ENCODE measurements at places on chromosomes 3 and 15.

DNA sequence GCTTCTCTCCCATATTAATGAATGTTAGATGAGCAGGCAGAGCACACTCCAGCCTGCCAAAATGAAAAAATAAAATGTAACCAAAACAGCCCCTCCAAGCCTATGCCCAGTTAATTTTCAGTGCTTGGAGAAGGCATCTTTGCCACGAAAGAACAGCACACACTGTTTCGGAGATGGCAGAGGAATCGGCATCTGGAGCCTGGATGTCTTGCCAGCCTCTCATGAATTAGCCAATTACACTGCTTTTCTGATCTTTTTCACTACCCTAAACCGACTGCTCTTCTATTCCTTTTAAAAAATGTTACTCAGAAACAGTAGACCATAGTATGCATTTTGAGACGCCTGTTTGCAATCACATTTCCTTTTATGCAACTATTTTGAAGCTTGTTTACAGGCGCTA is 249.6 kb downstream of the TLE3 start:
- no peak for DNase-seq

DNA sequence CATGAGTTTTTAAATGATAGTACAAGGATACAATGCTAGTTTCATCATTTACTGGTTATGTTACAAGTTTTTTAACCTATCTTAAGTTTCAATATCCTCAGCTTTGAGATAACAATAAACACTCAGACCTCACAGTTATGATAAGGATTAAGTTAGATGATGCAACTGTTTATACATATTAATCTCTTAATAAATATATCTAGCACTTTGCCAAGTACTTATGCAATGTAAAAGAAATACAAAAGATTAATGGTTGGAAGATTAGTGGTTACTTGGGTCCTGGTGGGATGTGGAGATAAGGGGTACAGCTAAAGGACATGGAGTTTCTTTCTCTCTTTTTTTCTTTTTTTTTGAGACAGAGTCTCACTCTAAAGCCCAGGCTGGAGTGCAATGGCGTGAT is 12.0 kb downstream of the SPPL2A start:
- no peak for DNase-seq

DNA sequence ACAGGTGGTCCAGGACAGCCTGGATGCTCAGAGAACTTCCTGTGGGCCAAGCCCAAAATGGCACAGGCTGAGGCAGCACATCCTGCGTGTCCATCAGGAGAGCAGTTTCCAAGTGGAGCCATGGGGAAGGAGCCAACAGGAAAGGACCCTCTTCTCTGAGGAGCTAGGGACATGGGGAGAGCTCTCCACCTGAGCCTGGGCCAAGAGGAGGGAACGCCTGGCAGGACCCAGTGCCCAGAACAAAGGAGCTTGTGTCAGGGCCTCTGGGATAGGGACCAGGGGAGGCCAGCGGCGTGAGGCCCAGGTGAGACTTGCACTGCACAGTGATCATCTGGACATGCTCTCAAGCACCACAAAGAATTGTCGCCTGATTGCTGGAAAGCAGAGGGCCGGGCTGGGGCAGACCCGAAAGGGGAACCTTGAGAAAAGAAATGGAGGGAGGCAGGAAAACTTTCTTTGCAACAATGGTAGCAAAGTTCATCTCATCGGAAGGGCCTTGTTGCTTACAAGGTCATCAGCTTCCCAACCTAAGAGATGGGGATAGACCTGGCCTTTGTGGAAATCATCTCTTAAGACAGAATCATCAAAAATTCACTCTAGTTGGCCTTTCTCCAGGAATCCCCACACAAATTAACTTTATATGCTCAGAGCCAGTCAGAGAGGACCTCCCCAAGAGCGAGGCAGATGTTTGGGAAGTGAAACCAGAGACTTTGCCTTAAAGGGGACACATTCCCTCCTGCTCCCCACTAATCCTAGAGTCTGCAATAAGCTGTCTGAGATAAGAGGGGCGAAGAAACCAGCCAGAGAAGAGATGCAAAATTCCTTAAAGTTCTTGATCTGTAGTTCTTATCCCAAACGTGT is 47.7 kb upstream of the HES1 start:
- no peak for DNase-seq

DNA sequence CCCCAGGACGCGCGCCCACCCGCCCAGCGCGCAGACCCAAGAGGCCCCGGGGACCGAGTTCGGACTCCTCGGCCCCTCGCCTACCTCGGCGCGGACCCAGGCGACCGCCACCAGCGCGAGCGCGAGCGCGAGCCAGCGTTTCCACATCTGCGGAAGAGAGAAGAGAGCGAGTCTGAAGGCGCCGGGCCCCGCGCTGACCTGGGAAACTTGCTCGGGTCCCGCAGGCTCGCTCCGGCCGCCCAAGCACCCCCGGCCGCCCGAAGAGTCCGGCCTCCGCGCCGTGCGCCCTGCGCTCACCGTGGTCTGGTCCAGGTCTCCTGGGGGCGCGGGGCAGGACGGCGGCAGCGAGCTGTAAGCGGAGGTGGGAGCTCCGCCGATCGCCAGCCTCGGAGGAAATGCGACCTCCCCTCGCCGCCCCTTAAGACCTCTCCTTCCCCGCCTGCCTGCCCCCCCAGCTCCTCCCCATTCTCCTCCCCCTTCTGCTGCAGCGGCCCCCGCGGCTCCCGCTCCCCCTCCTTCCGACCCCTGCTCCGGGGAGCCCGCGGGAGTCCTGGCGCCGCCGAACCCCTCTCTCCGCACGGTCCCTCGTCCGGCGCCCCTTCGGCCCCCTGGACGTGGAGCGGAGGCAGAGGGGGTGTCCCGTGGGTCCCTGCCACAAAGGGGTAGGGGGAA is at the start of gene FSTL1:
FSTL1 (minus strand) TSS at position 393 of the 672 bp plus-strand sequence; CDS start at position 147, 246 bp downstream.
- peak; percentile 38 for DNase-seq

- no peak for DNase-seq
Measured at GRCh38 chr3:172530566-172530965, 7.3 kb upstream of the TNFSF10 start.

GRCh38 chr3:71260782-71261181 is 322.7 kb downstream of the FOXP1 start:
- no peak for DNase-seq

DNA sequence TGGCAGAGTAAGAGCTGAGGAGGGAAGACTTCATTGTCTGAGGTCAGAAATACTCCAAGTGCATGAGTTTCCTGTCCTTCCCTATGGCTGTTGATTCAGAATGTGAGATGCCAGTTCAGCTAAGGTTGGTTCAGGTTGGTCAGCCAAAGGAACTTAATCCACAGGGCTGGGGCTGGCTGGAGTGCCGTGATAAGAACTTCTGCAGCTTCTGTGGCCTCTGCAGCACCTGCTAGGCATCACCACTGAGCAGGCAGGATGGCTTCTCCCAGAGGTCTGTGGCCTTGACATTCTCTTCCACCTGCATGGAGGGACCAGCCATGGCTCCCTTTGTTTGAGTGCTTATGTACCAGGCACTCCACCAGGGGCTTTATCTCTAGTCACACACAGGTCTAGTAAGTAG is 109.5 kb upstream of the PLXNA1 start:
- DNase-seq, result no peak

DNA sequence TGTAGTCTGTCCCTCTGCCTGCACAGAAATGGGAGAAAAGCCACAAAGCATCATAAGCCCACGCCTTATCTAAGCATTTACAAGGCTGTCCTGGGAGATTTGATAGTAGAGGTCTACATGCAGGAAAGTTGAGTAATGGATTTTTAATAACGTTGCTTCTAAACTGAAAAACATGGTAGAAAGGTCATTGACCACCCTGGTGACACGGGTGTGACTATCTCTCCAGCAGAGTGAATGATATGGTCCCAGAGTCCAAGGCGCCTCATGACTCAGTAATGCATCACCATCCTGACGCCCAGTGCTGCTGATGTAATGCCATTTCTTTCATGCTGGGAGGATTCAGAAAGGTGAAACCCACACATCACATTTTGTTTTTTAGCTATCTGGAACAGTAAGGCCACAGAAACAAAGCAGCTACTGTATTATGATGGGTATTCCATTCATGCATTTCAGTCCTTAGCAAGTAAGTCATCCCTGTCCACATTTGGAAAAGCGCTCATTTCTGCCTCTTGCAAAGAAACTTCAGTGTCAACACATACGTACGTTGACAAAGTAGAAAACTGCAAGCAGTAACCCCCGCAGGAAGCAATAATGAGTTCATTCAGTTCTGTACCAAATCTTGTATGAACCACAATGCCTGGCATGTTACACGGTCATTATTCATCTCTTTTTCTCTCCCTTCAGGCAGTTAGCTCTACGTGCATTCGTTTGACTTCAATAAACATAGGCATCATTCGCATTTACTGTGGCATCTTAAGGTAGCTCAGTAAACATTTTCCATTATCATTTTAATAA is 483.5 kb downstream of the GABRG3 start:
- DNase-seq, result no peak

GRCh38 chr3:72213296-72214065 is 428.5 kb upstream of the PROK2 start:
- no peak for DNase-seq

GRCh38 chr3:173920386-173920785 is 522.8 kb downstream of the NLGN1 start:
- no peak for DNase-seq

- DNase-seq, result no peak
Measured at GRCh38 chr3:155153242-155154186, 73.4 kb downstream of the MME start.

DNA sequence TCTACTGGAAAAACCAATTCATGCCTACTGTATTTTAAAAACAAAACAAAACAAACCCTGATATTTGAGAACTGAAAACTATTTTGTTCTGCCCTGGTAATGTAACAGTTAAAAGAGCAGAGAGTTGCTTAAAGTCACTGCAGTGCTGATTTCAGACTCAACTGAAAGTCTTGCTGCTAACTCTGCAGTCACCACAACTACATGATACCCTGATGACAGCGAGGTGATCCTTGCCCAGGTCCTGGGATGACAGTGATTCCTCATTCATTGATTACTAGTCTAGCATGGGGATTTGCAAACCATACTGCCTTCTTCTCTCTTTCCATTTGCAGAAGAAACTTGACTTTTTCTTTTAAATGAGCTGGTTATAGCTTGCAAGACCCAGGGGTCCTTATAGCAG is 67.5 kb downstream of the MME start:
- DNase-seq, result no peak

GRCh38 chr3:127467391-127467790 is 123.1 kb downstream of the TPRA1 start:
- DNase-seq, result no peak

DNA sequence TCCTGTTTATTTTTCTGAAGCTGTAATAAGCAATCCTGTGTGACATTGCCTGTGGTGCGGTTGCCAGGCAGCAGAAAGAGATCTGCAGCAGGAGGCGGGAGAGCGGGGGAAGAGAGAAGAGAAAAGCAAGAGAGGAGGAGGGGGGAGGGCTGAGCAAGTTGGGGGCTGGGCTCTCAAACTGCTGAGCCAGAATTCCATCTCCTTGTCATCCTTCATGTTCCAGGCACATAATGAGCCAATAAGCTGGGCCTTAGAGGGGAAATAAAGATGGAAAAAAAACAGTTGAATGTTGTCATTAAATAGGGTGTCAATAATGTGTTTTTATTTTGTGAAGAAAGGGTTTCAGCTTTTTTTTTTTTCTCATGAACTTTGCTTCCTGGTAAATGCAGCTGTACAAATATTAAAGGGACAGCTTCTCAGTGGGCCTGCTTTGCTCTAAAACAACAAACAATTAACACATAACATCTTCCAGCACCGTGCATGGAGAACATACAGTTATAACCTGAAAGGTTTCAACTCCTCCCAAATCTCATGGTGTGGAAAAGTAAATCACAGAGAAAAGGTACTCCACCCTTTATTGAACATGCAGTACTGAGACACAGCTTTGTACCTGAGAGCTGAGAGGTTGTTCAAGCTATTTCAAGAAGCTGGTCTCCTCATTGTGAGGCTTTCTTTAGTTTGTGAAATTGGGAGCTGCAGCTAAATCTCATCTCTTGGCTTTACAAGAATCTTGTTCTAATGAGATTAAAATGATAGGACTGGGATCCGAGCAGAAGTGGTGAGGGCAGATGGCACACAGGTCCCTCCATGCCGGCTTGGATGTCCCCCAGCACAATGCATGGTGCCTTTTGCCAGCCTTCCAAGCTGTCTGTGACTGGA is 451.1 kb upstream of the KCNMB2 start:
- peak; percentile 39 for DNase-seq

DNA sequence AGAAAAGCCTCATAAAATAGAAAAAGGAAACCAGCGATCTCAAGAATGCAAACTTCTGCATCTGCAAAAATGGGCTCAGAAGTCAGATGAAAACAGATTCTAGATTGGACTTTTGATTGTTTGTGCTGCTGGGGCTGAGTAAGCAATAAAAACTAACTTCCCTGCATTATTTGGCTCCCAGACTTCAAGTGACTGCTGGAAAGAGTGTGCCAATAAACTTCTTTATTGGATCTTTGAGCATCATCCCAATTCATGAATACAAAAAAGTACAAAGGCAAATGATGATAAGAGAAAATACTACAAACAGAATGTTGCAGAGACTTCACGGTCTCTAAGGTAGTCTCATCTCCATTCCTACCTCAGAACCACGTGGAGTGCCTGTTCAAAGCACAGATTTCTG is 97.9 kb downstream of the FGF12 start:
- no peak for DNase-seq

- DNase-seq, result peak; percentile 74
Measured at GRCh38 chr3:52245322-52246263, at the start of gene PPM1M. Gene PPM1M, plus strand, starts transcription at chr3:52245759. Its CDS starts 66 bp downstream, at chr3:52245825.

GRCh38 chr3:47421741-47422649 is 41.2 kb downstream of the PTPN23 start:
- DNase-seq, result peak; percentile 54

GRCh38 chr3:25043749-25044148 is 384.3 kb upstream of the RARB start:
- DNase-seq, result no peak

DNA sequence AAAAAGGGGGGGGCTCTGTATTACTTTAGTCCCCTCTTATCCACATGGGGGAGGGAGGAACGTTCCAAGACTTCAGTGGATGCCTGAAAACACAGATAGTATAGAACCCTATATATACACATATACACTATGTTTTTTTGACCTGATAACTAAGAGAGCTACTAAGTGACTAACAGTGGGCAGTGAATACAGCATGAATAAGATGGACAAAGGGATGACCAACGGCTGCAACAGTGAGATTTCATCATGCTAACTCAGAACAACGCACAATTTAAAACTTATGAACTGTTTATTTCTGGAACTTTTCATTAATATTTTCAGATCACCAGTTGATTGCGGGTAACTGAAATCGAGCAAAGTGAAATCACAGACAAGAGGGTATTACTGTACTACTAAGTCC is 7.3 kb downstream of the DCUN1D1 start:
- no peak for DNase-seq

DNA sequence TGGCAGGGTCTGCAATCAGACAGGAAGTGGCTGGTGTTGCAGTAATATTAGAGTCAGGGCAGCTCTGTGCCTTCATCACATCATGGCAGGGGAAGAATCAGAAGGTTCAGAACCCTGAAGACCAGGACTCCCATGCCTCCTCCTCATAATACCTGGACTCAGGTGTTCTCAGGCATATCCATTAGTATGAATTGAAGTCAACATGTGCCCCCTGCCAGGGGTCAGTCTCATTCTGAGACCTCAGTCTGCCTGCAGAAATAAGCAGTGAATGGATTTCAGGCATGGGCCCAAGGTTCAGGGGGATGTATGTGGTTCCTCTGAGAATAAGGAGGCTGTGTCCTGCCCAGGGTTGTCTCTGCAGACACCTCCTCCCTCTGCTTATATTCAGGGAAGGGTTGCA is 74.2 kb downstream of the SPSB4 start:
- DNase-seq, result no peak

Measured in activated T-cell treated with anti-CD3 and anti-CD28 coated beads, Interleukin-2, amount 50 U/mL, for 24 hours (primary cell).